ENCODE measurements at places on chromosomes 3 and 15.

- DNase-seq = no peak
Measured at GRCh38 chr3:27643355-27643754, 78.8 kb downstream of the EOMES start.

GRCh38 chr3:119550192-119550910 is 9.1 kb downstream of the CD80 start:
- no peak for DNase-seq

DNA sequence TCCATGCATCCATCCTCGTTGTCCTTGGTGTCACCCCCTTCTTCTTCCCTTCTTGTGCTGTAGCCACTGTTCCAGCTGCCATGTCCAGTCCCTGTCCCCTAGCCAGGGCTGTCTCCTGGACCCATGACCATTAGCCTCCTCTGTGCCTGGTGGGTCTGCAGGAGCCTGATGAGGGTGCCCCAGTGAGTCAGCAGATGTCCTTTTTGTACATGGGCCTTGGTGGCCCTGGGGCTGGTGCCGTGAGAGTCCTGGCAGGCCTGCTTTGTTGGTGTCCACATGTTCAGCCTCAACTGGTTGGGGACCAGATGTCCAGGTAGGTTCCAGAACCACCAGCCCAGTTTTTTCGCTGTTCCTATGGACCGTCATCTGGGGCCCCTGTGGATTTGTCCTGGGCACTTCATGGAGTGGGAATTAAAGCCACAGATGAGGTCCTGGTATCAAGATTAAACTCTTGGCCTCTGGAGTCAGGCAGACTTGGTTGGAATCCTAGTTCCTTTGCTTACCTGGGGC is 66.1 kb downstream of the FBLN2 start:
- no peak for DNase-seq

DNA sequence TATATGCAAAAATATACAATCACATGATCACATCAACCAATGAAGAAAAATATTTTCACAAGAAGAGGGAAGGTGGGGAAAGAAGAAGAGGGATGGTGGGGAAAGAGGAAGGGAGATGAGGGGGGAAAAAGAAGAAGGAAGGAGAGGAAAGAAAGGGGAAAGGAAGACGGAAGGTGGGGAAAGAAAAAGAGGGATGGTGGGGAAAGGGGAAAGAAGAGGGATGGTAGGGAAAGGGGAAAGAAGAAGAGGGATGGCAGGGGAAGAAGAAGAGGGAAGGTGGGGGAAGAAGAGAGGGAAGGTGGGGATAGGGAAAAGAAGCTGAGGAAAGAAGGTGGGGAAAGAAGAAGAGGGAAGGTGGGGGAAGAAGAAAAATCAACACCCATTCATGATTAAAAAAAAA is 3.2 kb upstream of the GOLGB1 start:
- no peak for DNase-seq

DNA sequence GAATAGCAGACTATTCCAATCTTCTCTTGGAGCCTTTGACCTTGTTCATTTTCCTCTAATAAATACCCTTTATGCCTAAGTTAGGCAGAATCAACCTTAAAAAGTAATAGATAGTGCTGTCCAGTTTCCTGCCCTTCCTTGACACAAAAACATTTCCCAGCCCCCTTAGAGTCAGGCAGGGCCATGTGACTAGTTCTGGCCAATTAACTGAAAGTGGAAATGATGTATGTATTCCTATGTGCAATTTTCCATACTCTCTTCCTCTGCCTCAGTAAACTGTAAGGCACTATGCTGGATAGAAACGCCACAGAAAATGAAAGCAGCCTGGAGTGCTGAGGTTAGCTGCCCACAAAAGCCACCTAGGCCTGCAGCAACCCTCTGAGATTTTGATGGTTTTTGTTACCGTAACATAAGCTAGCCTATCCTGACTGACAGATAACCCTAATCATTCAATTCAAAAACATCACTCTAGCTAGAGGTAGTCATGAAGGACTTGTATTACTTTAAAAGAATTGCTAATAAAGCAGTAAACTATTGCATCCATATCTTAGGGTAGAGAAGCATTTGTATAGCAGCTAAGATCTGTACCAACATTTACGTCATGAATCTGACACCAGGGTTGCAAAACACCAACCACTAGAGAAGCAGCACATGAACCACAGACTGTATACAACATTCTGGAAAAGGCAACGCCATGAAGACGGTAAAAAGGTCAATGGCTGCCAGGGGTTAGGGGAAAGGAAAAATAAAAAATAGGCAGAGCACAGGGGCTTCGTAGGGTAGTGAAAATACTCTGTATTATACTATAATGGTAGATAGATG is 112.9 kb downstream of the ULK4 start:
- DNase-seq = no peak

- DNase-seq = no peak
Measured at GRCh38 chr3:25783661-25784512, 644 bp upstream of the NGLY1 start.

- DNase-seq = no peak
Measured at GRCh38 chr15:92636401-92636907, 19.1 kb downstream of the FAM174B start.

All from GM12864 (cell line).